Left ventricle myocardium inferior (tissue), 1 donor: ENCODE measurements at places on chromosomes 11 and 22.

DNA sequence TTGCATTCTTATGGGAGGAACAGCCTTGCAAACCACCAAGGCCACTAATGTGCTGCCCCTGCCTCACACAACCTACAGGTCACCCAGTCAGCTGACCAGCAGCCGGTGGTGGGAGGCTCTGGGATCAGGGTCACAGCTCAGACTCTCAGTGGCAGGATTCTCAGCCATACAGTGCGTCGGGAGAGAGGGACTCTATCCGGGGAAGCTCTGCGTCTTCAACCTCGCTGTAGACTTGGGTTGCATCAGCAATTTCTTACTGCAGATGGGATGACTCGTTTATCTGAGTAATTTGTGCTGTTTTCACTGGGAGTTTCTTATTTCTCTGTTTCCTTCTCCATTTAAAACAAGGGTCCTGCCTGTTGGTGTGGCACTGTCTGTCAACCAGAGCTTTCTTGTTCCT, 257.7 kb downstream of the TBC1D22A start:
- no peak for DNase-seq

DNA sequence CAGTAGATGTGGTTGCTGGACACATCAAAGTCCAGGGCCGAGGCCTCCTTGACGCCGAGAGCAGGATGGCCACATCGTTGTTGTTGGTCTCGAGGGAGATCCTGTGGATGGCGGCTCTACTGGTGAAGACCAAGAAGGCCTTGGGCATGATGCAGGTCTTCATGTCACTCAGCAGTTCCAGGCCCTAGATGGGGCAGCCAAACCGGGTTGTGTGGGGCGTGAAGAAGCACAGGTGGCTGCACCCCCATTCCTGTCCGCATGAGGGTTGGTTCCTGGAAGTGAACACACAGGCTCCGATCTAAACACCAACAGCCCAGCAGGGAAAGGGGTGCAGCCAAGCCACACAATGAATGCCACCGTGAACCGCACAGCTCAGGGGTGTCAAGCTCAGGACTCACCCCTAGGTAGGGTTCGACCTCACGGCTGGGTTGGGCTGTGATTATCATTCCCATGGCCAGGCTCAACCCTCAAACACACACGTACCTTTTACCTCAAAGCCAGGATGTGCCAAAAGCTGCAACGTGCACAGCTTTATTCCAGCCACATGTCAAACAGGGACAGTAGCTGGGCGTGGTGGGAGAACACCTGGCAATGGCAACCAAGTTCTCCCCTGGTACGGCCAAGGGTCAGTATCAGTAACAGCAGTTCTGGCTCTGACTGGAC, 132.3 kb downstream of the CRYBB2 start:
- no peak for DNase-seq

DNA sequence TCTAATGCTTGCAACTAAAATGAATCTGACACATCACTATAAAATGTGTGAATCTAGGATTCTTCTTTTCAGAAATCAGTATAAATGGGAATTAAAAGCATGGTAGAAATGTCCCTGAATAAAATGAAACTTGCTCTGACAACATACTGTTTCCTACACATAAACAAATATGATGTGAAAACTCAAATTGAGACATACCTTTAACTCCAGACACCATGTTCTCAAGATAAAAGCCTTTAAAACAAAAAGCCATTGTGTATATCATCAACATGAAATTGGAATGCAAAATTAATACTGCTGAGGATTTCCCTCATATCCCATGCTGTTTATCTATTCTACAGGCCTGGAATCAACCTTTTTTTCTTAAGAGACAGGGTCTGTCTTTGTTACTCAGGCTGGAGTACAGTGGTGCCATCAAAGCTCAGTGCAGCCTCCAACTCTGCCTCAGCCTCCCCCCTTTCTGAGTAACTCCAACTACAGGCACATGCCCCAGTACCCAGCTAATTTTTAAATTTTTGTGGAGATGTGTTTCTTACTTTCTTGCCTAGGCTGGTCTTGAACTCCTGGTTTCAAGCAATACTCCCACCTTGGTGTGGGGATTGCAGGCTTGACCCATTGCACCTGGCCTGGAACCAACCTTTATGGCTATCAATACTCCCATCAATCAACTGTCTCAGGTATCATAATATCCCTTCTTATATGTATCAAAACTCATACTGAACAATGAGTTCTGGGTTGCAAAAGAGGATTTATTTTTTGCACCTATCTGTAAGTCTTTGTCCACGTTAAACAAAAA, 6.7 kb downstream of the TAF1D start:
- no peak for DNase-seq

GRCh38 chr22:20747223-20747622, 26.7 kb upstream of the SERPIND1 start:
- no peak for DNase-seq

DNA sequence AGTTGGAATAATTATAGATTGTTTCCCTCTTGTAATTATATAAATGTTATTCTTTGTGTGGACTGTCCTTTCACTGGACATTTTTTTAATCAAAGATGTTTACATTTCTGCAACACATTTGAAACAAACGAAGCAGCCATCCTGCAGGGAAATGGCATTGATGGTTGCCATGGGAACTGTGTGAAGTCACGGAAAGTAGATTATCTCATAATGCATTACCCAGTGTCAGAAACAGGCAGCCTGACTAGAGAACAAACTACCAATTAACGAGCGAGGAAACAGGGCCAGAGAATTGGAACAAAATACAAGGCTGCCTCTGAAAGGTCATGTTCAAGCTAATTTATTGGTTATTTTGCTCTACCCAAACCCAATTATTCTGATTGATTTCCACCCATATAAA, 96.9 kb upstream of the LARGE1 start:
- no peak for DNase-seq

- no peak for DNase-seq
These were observed 59.9 kb downstream of the FAM168A start for GRCh38 chr11:73537969-73538368.

DNA sequence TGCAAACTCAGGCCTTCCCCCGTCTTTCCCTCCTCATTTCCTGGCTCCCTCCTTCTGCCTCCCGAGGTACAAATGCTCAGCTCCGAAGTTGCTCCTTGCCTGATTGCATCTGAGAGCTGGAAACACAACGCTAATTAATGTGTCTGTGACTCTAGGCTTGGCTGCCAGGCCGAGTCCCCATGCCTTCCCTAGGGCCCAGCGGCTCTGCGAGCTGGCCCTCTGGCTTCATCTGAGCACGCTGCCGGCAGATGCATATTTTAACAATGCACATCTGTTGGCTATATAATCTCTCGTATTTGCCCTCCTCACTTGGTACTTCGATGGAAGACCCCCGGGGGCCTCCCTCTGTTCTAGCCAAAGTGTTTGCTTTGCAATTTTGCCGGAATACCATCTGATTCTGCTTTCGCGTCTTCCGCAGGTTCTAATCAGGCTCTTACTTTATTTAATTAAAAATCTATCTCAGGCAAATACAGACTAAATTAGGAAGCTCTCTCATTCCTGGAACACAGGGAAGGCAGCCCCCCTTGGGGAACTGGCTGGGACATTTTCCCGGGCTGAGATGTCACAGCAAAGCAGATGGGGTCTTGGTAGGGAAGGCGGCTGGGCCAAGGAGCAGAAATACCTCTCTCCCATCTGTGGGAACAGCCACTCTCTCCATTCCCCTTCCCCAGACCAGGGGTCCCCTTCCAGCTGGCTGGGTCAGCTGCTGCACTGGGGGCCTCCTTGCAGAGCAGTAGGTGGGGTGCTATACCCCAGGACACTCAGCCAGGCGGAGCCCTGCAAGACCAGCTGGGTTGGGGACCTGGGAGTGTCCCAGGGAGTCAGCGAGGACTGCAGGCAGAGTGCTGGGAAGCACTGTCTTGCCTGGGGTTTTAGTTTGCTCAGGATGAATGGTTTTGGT, 162.8 kb downstream of the ST3GAL4 start:
- DNase-seq: no peak

GRCh38 chr22:37726241-37726887, 29.5 kb downstream of the TRIOBP start:
- no peak for DNase-seq

- no peak for DNase-seq
These were observed 472.6 kb downstream of the NELL1 start for GRCh38 chr11:21142007-21142406.
